ENCODE measurements at places on chromosomes 11 and 22. TPM values are rescaled to one million over a fixed set of nuclear protein-coding genes. Genes with fewer than 3 reads are reported as not detected.
A peak's percentile ranks its signal among the peaks of the same experiment; 100 is the strongest.

DNA sequence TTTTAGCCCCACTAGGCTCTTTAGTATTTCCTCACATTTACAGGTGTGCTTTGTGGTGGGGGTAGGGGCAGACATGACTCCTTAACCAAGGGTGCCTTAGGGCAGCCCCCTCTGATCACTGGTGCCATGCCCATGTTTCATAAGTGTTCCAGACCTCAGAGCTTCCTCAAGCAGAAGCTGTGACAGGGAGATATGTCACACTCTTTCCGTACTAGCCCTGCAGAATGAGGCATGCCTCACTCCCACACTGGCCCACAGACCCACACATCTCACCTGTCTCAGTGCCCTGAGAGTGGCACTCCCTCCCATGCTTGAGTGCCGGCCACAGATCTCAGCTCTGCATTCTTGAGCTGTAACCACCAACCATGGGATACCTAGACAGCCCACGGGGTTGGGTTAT lies 22.9 kb upstream of the OR56B4 start:
- DNase-seq, result no peak

GRCh38 chr11:63919267-63920125 lies 2.5 kb upstream of the RCOR2 start:
- no peak for DNase-seq

DNA sequence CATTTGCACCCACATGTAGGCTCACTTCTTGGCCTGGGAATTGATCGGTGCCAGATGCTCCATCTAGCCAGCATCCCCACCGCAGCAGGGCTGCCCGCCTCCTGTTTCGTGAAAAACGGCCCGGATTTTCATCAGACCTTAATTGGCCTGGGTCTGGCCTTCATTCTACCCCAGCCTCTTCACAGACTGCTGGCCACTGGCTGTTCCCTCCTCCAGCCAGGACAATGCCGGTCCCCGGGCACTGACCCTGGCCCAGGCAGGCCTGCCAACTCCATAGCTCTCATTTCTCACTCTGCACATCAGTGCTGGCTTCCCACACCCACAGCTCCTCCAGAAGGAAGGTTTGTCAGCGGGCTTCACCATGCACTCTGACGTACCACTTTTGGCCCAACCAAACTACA lies 27.9 kb downstream of the TIMP3 start:
- DNase-seq, result no peak

DNA sequence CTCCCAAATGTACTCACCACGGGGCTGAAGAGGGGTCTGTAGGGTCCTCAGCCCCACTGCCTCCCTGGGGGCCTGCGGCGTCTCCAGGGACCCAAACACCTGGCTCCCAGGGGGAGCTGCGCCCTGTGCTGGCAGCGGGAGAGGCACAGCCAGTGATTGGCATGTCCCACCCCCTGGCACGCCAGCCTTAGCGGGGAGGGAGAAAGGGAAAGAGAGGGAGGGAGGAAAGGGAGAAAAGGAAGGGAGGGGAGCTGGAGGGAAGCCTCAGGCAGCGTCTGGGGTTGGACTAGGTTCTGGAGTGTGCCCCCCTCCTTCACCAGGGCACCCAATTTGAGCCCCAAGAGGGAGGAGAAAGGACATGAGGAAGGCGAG lies at the start of gene CHRM1:
CHRM1 (minus strand) TSS at position 163 of the 372 bp plus-strand sequence. CDS start 10,263 bp downstream, outside the sequence.
- DNase-seq, result no peak

DNA sequence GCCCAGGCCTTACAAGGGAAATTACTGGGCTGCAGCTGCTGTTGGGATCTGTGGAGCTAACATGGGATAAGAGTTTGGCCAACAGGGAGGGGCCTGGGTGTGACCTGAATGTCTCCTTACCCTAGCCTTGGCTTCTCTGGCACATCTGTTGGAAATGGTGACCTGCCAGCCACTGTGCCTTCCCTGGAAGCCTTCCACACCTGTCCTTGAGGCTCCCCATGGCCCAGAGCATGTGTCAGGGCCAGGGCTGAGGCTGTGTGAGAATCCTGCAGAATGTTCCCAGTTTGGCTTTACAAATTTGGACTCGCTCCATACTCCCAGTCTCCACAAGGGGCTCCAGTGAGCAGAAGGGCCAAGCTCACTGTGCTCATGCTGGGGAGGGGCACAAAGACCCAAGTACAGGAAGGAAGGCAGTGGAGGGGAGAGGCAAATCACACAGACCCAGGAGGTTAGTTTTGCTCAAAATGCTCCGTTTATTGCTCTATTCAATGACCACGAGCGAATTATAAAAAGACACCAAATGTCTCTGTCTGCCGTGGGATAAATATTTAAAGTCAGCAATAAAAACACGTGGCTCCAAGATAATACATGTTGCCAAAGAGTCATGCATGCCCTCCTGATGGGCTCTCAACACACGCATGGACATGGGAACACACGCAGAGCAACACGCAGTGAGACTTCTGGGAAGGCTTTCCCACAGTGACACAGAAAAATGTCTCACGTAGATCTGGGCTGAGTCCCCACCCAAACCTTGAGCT lies 1.7 kb upstream of the IGSF22 start:
- no peak for DNase-seq

DNA sequence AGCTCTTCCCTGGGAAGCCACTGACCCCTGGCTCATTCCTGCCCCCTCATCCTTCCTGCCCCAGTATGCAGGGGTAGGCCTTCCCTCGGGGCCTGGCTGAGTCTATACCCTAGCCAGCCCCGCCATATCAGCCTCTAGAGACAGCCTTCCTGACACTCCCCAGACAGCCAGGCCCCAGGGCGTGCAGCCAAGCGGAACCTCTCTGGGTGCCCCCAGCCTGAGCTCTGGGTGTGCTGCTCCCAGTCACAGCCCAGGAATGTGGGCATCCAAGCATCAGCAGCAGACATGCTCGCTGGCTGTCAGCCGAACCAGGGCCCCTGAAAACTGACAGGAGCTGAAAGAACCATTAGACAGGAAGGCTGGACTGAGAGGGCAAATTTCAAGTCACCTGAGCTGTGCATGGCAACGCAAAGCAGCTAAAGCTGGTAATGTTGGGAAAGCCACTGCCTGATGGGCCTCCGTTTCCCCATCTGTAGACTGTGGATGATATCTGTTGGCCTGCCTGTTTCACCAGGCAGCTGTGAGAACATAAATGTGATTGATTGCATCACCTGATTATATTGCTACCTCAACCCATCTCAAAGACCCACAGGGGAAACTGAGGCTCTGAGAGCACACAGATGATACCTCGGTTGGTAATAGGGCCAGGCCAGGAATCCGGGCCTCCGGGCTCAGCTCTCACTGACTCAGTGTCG lies 93.2 kb downstream of the LRRC32 start:
- peak; percentile 72 for DNase-seq

DNA sequence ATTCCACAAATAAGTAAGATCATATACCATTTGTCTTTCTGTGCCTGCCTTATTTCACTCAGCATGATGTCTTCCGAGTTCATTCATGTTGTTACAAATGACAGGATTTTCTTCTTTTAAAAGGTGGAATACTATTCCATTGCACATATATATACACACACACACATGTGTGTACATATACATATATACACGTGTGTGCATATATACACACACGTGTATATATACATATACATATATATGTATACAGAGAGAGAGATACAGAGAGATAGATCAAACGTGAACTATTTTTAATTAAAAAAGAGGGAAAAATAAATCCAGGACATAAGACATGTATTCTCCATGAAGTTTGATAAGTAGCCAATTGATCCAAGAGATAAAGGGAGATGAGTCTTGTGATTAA lies 108.1 kb downstream of the TRPC6 start:
- no peak for DNase-seq

DNA sequence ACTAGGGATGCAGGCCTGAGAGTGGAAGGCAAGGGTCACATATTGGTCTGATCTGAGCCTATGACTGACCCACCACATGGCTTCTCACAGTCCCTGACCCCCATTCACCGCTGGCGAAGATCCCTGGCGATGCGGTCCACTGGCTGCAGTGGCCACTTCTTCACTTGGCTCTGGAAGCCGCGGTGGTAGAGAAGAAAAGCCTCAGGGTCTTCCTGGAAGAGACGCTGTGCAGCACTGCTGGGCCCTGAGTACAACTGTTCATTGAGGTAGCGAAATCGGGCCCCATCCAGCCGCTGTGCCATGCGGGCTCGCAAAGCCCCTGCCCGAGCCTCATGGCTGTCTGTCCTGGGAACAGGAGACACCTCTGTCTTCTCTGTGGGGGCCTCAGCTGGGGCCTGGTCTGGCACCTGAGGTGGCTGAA lies 2.4 kb downstream of the RRP8 start:
- DNase-seq, result no peak

DNA sequence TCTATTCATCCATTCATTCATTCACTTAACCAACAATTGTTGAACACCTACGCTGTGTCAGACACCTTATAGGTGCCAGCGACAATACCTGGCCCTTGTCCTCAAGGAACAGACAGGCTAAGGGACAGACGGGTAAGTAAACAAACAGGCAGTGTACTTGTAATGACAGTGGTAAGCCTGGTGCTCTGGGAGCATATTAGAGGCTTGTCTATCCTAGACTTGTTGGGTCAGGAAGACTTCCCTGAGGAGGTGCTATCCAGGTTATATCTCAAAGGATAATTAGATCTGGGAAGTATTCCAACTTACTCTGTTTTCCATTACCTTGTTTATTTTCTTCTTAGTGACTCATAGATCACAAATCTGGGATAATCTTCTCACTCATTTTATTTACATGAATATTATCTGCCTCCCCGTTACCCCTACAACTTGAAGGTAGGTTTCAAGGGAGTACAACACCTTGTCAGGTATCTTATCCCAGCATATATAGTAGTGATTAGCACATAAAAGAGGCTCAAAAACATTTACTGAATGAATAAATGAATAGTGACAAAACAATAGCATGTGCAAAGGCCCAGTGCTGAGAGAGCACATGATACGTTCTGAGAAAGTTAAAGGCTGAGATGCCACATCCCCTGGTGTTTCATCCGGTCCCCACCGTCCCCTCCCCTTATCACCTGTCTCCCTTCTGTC lies 75.3 kb upstream of the NCAM1 start:
- DNase-seq, result no peak

DNA sequence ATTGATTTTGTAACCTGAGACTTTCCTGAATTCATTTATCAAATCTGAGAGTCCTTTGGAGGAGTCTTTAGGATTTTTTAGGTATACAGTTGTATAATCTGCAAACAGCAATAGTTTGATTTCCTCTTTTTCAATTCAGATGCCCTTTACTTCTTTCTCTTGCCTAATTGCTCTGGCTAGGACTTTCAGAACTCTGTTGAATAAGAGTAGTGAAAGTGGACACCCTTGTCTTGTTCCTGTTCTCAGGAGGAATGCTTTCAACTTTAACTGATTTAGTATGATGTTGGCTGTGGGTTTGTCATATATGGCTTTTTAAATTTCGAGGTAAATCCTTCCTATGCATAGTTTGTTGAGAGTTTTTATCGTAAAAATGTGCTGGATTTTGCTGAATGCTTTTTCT lies 227.4 kb downstream of the CSNK2A3 start:
- DNase-seq, result no peak

DNA sequence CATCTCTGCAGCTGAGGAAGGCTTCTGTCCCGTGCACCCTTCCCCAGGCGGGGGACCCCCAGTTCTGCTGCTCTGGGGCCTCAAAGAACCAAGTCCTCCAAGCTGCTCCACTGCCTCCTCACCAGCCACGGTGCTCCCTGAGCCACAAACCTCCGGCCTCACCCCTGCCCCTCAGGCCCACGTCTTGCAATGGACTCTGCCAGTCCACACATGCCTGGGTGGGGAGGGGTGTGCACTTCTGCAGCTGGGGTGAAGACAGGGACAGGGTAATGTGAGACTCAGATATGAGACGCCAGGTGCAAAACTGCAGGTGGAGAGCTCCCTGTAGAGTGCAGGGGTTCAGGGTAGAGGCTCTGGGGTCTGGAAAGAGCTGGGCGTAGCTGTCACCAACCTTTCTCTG lies 3.2 kb upstream of the PTDSS2 start:
- no peak for DNase-seq

- DNase-seq, result no peak
Observed at GRCh38 chr22:35018995-35019394, 47.0 kb upstream of the ISX start.

- DNase-seq, result no peak
Observed at GRCh38 chr11:1283091-1283511, 26.3 kb downstream of the TOLLIP start.

DNA sequence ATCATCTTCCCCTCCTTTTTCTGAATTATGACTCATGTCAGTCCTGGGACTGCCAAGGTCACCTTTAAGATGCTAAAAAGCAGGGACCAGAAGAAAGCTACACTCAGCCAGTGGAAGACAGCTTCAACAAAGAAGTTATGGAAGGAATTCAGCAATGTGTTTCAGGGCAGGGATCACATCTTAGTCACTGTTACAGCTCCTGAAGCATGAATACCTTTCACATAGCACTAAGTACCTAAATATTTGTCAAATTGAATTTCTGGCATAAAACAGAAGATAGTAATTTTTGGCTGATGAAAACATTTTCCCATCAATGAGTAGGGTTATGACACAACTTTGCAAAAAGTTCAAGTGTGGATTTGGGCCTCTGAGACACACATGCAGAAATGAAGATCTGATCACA lies 5.2 kb downstream of the DDB1 start:
- DNase-seq, result peak; percentile 66

DNA sequence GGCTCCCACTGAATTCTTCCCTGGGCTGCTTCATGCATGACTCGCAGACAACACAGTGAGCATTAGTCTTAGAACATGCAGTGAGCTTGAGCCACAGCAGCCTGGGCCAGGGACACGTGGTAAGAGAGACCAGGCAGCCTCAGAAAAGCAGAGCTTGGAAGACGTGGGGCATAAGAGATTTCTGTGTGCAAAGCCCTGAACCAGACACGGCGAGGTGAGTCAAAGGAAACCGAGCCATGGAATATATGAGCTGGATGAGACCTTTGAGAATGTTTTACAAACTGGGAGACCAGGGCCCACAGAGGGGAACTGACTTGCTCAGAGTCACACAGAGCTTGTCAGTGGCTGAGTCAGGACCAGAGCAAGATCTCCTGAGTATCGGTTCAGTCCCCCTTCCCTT lies 8.5 kb upstream of the FXYD6 start:
- DNase-seq, result peak; percentile 19

The APIP gene
- 13.9 TPM for total RNA-seq

The IRF7 gene
- total RNA-seq, result 75.4 TPM

The CLMP gene
- 26.5 TPM for total RNA-seq

The LRP4 gene
- 19.0 TPM for total RNA-seq

The SLN gene
- 4.9 TPM for total RNA-seq

The CLDN5 gene
- not detected for total RNA-seq

The CCDC34 gene
- total RNA-seq, result 11.7 TPM
